ENCODE measurements at places on chromosomes 16 and 17. TPM values are rescaled to one million over a fixed set of nuclear protein-coding genes. Genes with fewer than 3 reads are reported as not detected.

Gene KRT16
- polyA plus RNA-seq, result not detected

Gene USH1G
- polyA plus RNA-seq, result not detected

Gene RGS9
- 16.9 TPM for polyA plus RNA-seq

Gene OR1A1
- not detected for polyA plus RNA-seq

Gene MEFV
- 0.85 TPM for polyA plus RNA-seq

Gene CCL22
- not detected for polyA plus RNA-seq

GRCh38 chr17:50638606-50638965 is 3.9 kb downstream of the ABCC3 start:
- no peak for DNase-seq

GRCh38 chr17:50117202-50118051 is 12.5 kb downstream of the SAMD14 start:
- DNase-seq, result no peak

DNA sequence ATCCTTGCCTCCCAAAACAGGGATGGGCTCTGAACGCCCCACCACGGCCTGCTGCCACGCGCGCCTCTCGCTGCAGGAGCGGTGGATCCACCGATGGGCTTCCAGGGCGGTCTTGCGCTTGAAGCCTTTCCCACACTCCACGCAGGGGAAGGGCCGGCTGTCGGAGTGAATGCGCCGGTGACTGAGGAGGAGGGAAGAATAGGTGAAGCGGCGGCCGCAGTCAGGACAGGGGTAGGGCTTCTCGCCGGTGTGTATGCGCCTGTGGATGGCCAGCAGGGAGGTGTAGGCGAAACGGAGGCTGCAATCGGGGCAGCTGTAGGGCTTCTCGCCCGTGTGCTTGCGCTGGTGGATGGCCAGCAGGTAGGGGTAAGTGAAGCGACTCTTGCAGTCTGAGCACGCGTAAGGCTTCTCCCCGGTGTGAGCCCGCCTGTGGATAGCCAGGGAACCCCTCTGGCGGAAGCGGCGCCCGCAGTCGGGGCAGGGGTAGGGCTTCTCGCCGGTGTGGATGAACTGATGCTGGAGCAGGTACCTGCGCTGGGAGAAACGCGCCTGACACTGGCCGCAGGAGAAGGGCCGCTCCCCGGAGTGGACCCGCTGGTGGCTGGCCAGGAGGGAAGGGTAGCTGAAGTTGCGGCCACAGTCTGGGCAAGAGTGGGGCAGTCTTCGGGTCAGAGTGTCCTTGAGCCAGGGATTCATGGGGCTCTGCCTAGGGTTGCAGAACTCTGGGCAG is 2.7 kb downstream of the ZNF785 start:
- no peak for DNase-seq

GRCh38 chr17:57106107-57106835 is 21.2 kb downstream of the AKAP1 start:
- no peak for DNase-seq

DNA sequence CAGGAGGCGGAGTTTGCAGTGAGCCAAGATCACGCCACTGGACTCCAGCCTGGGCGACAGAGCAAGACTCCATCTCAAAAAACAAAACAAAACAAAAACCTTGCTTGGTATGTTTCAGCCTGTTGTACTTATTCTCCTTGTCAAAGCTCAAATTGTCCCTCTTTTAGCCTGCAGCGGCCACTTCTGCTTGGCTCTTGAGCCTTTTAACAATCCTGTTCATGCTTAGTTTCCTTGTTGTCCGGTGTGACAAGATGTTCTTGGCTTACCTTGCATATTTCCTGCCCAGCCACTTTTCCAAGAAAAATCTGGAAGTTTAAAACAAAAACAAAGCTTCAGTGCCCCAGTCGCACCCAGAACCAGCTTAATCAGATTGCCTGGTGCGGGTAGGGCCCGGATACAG is 81.0 kb downstream of the ABCC1 start:
- DNase-seq, result no peak

GRCh38 chr17:82871056-82871775 is 31.4 kb upstream of the ZNF750 start:
- no peak for DNase-seq

DNA sequence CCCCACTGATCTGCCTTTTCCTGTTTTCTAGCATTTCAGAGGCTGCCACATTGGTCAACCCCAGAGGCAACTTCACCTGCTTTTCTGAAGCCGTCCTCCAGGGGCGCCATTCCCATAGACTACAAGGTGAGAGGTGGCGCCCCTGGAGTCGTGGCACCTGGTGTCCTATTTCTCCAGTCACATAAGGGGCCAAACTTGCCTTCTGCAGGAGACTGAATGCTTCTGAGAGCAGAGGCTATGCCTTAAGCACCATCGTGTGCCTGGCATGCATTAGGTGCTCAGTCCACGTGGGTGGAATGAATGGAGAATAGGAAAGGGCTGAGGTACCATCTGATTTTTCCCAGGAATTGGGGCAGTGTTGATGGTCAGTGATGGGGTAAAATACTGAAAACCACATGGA is 164.8 kb downstream of the HAPSTR1 start:
- no peak for DNase-seq

GRCh38 chr16:5450409-5451104 is 353.0 kb upstream of the EEF2KMT start:
- DNase-seq, result no peak

- DNase-seq, result no peak
Measured at GRCh38 chr17:69678206-69678605, 263.7 kb downstream of the MAP2K6 start.

DNA sequence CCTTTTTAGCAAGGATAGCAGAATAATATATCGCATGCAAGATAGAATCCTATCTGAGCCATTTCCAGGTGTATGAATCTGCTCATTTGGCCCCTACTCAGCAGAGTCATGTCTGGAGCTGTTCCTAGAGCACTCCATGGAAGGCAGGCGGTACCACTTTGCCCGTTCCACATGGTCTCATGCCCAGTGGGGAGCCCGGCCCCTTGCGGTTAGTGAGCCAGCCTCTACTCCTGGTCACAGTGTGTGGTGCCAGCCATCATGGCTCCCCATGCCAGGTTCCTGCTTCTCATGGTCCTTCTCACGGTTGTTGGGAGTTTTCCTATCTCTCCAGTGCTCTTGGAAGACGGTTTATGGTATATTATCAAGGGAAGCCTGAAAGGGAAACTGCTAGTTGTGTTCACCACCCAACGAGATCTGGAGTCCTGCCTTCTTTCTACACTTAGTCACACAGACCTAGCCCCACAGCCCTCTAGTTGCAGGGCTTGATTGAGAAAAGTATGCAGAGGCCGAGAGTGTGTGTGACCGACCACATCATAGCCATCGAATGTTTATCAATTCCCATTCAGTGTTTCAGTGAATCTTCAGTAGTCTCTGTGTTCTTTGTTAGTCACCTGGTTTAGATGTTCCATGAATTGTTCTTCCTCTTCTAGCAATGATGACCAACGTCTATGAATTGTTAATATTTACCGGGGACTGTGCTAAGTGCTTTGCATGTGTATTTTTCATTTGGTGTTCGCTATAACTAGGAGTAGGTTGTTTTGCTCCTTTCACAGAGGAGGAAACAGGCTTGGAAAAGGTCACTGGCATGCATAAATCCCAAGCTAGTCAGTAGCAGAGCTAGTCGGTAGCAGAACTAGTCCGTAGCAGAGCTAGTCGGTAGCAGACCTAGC is 9.6 kb downstream of the JPT2 start:
- no peak for DNase-seq

DNA sequence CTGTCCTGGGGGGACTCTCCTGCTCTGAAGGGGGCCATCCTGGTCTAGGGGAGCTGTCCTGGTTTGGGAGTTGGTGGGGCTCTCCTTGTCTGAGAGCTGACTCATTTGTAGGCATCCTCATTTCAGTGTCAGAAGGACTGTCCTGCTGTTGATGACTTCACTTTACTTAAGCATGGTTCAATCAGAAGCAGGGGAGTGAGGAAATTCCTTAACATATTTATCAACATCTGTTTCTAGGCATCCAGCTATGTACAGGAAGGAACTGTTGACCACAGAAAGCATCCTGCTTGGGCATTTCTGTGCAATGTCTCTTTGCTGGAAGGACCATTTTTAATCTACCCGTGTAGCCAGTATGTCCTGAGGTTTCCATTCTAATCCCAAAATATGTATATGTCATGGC is 502.7 kb upstream of the HSBP1 start:
- DNase-seq, result no peak

DNA sequence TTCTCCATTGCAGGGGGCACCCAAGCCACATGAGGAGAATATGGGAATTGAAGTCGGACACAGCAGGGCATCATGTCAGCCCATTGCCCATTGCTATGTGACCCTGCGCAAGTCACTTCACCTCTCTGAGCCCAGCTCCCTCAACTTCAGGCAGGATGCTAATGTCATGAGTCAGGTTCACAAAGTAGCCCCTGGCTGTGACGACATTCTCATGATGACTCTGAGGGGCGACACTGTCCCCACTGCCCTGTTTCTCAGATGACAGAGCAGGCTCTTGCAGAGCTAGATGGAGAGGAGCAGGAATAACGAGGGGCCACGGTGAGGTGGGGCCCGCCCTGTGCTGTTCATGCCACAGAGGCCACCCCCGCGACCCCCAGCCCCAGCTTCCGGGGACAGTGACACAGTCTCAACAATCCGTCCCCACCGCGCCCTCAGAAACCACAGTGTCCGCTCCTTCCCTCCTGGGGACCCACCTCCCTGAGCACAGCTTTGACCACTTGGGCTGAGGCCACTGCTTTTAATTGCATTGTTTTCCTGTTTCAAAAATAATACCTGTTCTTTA is 13.2 kb upstream of the ZNF469 start:
- DNase-seq, result peak; percentile 56

DNA sequence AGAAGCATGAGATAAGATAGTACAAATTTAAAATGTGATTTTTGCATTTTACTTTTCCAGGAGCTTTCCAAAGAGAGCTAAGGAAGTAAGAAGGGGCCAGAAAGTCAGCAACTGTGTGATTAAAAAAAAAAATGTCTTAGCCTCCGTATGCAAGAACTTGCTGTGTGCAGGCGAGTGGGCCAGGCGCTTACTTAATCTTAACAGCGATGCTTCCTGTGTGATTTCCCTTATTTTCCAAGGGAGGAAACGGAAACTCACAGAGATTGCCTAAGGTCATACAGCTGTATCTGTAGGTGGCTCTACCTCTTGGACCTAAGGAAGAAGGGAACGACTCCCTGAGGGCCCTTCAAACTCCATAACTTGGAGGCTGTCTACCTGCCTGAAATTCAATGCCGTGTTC is 11.1 kb downstream of the HS3ST3B1 start:
- no peak for DNase-seq

DNA sequence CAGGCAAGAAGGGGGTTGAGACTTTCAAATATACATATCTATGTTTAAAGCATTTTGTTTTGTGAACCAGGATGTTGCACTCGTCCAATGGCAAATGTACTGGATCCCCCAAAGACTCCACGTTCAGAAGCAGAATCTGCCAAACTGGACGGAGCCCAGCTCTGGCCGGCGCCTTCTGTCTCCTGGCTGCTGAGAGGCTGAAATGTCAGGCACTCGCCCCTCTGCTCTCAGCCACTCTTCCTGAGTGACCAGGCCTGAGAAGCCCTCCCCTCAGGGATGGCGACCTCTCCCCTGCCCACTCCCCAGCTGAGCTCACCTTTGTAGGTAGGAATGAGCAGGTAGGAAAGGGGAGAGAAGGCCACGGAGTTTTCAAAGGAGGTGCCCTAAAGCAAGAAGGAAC is 187.5 kb upstream of the FOXF1 start:
- DNase-seq, result peak; percentile 59

GRCh38 chr17:2940352-2940751 is 123.1 kb downstream of the OR1D5 start:
- DNase-seq, result peak; percentile 85

- DNase-seq, result peak; percentile 71
Measured at GRCh38 chr17:32659419-32659842, 172.6 kb downstream of the CDK5R1 start.

DNA sequence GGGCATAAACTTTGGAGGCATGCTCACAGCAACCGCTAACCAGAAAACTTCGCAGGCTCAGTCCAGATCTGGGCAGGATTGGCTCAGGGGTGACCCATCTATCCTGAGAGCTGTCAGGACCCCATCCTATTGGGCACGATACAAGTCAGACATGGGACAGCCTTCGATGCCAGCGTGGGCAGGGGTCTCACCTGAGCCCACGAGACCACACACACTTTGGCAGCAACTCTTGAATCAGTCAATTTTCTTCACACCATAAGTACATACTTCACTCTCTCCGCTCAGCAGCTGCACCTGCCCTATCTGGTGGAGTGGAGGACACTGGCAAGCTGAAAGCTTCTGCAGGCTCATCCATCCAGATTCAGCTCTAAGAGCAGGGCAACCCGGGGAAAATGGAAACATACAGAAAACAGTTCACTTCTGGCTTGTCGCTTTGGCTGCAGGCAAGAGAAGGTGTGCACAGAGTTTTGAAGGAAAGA is 48.3 kb downstream of the ZFHX3 start:
- no peak for DNase-seq

DNA sequence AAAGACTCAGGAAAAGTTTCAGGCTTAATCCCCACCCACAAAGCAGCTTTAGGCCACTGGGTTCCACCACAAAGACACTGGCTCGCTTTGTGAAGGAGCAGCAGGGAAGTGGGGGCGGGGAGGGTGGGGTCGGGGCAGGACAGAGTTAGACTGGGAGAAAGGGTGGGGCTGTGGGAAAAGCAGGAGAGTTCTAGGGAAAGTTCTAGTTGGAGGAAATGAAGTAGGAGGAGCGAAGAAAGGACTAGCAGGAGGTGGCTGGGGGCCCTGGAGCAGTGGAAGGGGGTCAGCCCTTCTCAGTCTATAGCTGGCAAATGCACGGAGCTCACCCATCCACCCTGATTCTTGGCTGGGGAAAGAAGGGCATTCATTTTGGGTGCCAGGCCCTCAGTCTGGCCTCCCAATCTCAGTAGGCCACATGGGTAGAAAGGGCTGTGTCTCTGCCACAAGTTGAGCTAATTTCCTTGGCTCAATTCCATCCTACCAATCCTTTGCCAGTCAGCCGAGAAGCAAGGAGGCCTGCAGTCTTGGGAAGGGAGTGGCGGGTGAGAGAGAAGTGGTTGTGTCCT is 4.6 kb downstream of the INPP5K start:
- DNase-seq, result no peak
